ENCODE measurements at places on chromosomes 2 and 18.
A peak's percentile ranks its signal among the peaks of the same experiment; 100 is the strongest.

- DNase-seq, result peak; percentile 25
These were observed 45.6 kb downstream of the ATOH8 start for GRCh38 chr2:85799215-85799956.

DNA sequence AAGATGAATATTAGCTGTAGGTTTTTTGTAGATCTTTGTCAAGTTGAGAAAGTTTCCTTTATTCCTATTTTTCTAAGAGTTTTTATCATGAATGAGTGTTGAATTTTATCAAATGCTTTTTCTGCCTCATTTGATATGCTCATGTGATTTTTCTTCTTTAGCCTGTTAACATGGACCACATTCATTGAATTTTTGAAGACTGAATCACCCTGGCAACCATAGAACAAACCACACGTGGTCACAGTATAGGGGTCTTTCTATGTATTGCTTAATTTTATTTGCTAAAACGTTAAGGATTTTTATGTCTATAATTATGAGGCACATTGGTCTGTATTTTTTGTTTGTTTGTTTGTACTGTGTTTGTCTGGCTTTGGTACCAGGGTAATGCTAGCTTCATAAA, 201.7 kb upstream of the CWC22 start:
- DNase-seq, result no peak

DNA sequence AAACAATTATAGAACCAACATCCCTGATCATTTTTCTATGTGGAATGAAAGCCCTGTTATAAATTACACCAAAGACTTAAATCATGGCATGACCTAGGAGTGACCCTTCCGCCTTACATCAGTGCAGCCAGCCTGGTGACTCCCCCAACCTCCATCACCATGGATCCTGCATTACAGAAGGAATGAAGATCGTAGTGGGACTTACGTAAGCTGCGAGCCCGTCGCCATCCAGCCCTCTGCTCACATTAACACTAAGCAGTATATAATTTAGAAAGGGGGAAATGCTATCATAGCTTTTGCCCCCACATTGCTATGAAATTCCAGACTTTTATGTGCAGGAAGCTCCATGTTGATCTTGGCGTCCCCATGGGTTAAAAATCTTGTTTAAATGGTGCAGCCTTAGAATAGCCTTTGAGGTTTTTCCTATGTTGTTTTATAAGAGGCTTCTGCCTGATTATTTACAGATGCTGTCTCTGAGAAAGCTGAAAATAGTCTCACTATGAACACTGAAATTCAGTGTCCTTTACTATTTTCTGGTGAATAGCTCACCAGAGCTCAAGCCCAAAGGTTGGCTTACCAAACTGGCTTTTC, 76.3 kb downstream of the COLEC12 start:
- DNase-seq, result no peak

DNA sequence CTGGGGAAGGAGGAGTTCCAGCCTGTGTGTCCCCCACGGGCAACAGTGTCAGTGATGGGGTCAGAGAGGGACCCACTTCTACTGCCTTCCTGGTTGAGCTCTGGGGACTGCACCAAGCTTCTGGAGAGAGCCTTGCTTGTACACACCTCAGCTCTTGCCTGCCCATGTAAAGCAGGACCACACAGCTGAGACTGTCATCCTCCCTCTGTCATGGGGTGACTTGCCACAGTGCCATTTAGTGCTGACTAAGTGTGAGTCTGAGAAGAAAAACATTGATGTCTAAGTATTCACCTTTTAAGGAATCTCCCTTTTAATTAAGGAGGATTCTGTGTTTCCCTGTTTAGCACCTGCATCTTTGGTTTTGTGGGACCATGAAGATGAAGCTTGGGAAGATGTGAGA, 159.1 kb downstream of the FHOD3 start:
- no peak for DNase-seq

DNA sequence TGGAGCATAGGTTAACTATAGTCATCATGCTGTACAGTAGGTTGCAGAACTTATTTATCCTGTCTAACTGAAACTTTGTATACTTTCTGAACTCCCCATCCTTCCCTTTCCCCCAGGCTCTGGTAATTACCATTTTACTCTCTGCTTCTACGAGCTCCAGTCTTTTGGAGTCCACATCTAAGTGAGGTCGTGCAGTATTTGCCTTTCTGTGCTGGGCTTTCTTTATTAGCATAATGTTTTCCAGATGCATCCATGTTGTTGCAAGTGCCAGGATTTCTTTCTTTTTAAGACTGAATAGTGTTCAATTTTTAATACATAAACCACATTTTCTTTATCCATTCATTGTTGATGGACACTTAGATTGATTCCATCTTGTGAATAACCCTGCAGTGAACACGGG, 464.1 kb downstream of the TGIF1 start:
- DNase-seq, result no peak

GRCh38 chr18:33116376-33116775, 324.1 kb downstream of the CCDC178 start:
- DNase-seq, result no peak

DNA sequence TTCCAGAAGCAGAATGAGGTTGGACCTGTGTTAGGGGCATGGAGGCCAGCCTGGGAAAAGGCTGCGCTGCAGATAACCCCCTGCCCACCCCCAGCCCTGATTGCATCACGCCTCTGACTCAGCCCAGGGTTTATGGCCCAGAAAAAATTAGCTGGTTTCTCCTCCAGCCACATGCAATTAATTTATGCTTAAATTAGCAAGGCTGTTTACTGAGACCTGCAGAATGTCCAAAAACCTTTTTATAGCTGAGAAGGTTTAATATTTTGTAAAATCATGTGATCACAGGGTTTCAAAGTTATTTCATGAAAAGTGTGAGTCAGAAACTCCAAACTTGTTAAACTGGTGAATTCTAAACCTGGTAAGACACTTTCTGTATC, 123.1 kb upstream of the HDAC4 start:
- no peak for DNase-seq

DNA sequence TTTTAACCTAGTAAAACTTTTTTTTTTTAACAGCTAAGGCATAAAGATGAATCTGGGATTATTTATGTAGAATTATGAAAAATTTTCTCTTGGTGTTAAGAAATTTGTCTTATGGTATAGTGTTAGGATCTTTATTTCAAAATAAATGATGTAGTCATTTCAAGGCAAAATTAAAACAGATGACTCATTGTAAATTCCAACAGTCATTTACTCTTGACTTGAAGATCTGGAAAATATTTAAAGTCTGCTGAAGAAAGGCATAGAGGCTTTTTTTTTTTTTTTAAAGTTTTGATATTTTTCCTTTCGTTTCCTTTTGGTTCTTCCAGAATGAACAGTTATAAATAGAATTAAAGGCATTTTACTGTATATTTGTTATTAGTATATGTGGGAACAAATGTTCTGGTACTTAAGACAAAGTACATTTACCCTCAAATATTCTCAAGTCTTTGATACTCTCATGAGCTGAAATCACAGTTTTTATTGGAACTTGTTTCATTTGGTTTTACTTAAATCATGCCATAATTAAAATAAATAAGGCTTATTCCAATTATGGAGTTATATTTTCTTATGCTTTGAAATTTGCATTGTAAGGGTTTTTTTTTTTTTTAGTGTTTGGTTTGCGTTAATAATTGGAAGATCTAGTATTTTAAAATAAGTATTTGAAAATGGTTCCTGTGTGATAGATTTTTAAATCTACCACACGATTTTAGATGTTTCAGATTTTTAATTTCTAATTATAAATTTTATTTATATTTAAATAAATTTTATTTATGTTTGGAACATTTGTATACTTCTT, 29.9 kb downstream of the GLS start:
- peak; percentile 22 for DNase-seq

GRCh38 chr18:26480897-26481795, 67.2 kb downstream of the KCTD1 start:
- DNase-seq, result peak; percentile 87

DNA sequence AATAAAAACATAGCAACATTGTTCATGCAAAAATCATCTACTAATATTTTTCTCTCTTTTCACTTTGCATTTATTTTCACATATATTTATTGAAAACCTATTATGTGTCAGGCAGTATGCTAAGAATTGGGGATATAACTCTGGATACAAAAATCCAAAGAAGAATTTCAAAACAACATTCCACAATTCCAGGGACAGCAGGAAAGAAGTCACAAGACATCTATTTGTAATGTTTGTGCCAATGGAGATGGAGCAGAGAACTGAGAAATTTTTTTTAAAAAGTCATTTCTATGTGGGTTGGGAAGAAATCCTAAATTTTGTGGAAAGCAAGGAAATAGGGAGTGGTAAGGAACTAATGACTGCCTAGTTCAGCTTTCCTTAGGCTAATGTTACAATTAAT, 128.6 kb upstream of the TLK1 start:
- DNase-seq, result no peak

- DNase-seq, result no peak
These were observed 314.7 kb downstream of the METTL4 start for GRCh38 chr18:2256577-2256976.

DNA sequence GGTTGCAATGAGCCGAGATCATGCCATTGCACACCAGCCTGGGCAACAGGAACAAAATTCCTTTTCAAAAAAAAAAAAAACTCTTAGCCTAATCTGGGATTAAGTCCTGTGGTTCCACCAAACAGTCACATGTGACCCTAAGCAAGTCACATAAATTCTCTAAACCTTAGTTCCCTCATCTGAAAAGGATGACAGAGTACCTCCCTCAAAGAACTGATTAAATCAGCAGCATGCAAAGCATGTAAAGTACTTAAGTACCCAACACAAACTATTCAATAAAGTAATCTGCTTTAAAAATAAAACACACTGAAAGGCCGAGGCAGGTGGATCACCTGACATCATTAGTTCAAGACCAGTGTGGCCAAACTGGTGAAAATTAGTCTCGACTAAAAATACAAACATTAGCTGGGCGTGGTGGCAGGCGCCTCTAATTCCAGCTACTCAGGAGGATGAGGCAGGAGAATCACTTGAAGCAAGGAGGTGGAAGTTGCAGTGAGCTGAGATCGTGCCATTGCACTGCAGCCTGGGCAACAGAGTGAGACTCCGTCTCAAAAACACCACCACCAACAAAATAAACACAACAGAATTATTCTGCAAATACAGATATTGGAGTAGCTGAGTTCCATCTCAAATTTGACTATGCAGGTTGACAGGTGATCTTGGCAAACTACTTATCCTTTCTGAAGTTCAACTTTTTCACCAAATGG, 7.0 kb downstream of the USP34 start:
- DNase-seq, result no peak

- DNase-seq, result no peak
These were observed 39.5 kb upstream of the NRP2 start for GRCh38 chr2:205642599-205643356.

- peak; percentile 69 for DNase-seq
These were observed 73.9 kb upstream of the TTC27 start for GRCh38 chr2:32553829-32554432.

GRCh38 chr2:191128172-191128910, 22.5 kb downstream of the STAT4 start:
- DNase-seq, result no peak

DNA sequence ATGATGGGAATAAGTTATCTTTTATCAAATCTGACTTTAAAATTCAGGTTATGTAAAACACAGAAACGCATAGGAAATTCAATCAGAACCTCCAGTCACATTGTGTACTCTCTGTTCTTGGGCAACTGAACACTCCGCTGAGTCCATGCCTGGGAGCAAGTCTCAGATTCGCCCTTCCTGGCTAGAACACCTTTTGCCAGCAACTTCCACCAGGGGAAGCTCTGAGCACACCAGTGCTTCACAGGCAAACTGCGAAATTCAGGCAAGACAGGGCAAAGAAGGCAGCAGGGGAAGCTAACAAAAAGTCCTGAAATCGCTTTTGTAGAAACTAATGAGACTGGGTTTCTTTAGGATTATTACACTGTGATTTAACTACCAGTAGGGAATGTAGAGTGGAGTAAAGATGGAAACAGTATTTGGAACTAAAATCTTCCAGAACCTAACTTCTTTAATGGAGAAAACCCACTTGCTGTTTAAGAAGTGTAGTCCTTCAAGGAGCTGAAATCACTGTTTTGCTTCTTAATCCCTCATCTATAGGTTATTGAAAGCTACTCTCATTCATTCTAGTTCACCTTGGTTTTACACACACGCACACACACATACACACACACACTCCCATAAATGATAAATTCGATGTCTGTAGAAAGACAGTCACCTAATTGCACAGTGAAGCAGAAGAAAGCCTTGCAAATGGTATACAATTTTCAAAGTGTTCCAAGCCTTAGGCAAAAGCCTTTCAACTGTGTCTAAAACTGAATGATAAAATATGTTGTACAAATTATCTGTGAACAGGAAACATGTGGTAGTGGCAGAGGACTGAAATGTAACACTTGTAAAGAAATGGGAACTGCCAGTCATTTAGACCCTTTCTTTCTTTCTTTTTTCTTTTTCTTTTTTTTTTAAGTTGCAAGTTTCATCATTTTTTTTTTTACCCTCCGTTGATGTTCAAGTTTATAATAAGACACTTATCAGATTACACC, 214.5 kb downstream of the TMEM182 start:
- peak; percentile 53 for DNase-seq

DNA sequence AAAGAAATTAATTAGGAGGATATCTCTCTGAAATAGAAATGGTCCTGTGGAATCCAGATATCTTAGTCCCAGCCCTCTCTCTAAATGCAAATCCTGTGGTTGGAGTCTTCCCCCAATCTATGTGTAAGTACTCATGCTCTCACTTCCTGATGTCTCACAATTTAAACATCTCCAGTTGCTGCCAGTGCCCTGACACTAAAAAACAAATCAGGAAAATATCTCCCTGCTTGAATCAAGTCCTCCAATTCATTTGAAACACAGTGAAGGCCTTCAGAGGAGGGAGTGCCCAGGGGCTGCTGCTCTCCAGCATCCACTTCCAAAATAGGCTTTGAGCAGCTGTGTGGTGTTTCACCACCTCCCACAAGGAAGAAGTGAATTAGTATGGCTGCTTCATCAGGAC, 413.8 kb downstream of the RAD51AP2 start:
- peak; percentile 12 for DNase-seq

DNA sequence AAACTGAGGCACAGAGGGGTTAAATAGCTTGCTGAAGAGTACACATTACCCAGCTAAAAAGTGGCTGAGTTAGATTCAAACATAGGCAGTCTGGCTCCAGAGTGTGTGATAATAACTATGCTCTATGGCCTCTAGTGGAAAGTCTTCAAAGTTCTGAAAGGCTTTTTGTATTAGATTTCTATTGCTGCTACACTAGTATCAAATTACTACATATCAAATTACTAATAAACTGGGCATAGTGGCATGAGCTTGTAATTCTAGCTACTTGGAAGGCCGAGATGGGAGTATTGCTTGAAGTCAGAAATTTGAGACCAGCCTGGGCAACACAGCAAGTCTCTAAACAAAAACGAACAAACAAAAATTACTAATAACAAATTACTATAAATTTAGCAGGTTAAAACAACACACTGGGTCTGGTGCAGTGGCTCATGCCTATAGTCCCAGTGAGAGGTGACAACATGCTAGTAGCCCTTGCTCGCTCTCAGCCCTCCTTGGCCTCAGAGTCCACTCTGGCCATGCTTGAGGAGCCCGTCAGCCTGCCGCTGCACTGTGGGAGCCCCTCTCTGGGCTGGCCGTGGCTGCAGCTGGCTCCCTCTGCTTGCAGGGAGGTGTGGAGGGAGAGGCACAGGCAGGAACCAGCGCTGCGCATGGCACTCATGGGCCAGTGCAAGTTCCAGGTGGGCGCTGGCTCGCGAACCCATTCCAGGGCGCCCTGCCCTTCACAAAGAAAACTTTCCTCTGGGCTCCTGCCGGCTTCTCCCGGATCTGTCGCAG, 38.2 kb upstream of the TWSG1 start:
- no peak for DNase-seq

- no peak for DNase-seq
These were observed 7.3 kb downstream of the CEP192 start for GRCh38 chr18:12998332-12999060.
